H4 (cell line): ENCODE measurements at places on chromosomes 5 and 9. TPM values are rescaled to one million over a fixed set of nuclear protein-coding genes. Genes with fewer than 3 reads are reported as not detected.

GRCh38 chr5:143796125-143796524 is 15.8 kb upstream of the HMHB1 start:
- no peak for DNase-seq

DNA sequence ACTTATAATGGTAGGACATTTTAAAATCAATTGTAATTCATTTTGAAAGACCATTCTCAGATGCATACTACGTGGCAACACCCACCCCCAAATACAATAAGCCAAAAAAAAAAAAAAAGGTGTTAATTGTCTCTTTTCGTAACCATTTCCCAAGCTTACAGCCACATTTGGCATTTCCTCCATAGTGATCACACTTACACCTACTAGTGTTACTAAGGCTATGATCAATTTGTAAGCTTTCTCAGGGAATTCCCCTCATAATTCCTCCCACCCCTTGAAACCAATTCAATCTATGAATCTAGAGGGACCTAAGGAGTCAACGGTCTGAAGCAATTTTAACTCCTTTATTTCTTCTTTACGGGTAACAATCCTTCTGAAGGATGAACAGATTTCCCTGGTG is 40.1 kb downstream of the NR2F1 start:
- DNase-seq = no peak

The SLC6A3 gene
- total RNA-seq = not detected in 2 replicates

The PCDHGA1 gene
- total RNA-seq = 0.51 and 1.6 TPM in 2 replicates

The NEUROG1 gene
- not detected in 2 replicates for total RNA-seq

GRCh38 chr5:10702911-10703491 is 58.0 kb downstream of the DAP start:
- DNase-seq = no peak

The SV2C gene
- 0.04 TPM in 1 of 2 replicates, not detected in the other for total RNA-seq

DNA sequence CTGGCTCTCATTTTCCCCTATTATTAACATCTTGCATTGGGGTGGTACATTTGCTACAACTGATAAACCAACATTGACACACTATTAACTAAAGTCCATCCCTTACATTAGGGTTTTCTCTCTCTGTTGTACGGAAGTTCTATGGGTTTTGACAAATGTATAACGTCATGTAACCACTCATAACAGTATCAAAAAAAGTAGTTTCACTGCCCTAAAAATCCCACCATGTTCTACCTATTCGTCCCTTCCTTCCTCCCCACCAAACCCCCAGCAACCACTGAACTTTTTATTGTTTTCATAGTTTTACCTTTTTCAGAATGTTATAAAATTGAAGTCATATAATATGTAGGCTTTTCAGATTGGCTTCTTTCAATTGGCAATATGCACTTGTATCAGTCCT is 40.1 kb downstream of the MLLT3 start:
- DNase-seq = no peak

DNA sequence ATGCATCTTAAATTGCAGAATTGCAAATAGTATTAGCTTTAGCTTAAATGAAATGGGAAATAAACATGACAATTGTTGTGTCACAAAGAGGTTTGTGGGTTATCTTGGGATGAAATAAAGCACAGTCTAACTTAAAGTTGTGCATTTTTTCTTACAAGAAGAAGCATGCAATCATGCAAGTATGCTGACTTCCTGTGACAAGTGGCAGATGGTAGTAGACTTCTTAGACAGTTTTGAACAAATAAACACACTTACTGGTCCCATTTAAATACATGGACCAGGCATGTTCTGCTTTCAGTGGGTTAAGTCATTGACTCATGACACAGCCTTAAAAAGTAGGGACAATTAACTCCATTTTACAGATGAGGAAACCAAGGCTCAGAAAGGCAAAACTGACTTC is 15.9 kb upstream of the C5orf63 start:
- no peak for DNase-seq

The CENPK gene
- total RNA-seq = 28.8 and 33.0 TPM in 2 replicates

DNA sequence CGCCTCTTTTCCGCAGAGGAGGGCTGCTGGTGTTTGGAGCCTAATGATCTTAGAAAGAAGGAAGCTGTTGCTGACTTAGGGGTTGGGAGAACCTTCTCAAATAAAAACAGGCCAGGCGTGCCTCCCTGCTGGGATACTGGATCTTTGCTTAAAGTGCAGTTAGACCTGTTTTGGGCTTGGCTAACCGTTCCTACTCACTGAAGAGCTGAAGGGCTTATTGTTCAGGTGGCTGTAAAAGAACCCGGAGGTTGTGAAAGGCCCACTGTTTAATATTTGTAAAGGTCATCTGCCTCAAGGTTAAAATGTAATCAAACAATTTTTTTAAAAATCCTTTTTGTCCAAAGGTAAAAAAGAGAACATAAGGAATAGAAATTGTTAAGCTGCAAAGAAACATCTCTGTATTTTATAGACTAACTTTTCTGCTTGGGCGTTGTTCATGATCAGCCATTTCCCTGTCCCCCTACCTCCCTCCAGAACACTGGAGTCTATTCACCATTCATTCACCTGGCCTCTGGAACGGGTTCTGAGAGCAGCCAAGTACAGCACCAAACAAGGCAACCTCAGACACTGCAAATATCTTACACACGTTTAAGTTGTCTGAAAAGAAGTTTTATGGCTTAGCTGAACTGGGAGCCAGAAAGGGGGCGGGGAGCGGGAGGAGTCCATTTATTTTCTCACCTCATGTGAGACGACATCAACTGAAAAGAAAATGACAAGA is 18.6 kb upstream of the MTMR12 start:
- DNase-seq = no peak

DNA sequence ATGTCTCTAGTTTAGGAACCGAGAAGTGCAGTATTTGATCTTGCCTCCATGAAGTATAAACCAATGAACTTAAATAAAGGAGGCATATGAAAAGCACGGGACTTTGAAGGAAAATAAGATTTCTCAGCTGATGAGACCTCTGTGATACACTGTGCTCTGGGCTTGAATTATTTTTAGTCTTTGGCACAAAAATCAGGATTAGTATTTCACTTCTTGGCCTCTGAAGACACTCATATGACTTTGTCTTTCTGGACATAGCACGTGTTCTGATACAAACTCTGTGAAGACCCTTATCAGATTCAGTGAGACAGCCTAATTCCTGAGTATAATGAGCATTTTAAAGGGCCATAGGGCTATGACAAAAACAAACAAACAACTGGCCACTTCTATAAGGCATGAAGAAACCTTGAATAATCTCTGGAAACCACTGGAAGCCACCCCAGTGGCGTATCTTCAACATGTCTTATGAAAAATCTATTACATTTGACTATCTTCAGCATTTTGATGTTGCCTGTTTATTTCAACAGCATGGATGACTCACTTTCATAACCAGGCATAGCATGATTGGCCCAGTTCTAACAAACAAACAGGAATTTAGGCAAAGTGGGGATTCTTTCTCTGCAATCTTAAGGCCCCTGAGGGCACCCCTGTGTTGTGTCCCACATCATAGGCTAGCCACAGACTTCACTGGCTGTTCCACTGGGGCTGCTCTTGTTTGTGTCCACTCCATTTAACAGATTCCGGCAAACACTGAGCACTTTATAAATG is 90.3 kb upstream of the ZNF462 start:
- DNase-seq = peak; percentile 13

DNA sequence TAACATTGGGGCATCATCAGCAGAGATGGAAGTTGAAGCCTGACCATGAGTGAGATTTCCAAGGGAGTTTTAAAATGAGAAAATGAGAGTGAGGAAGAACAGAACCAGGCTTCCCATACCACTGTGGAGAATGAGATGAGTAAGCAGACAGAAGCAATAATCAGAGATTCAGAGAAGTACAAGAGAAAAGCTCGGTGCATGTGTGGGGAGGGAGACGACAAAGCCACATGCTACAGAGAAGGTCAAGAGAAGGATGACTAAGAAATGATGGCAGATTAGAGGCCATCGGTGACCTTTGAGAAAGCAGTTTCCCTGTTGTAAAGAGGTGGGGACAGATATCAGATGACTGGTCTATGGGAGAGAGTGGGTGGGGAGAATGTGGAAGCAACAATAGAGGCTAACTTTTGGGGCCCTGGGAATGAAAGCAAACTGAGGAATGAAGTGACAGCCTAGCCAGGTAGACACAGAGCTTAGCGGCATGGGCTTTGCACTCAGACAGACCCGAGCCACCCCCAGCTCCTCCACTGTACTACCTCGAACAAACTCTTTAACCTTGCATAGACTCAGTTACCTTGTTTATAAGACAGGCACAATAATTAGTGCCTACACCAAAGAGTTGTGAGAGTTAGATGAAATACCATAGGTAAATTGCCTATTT is 207.7 kb downstream of the PIK3R1 start:
- DNase-seq = no peak

GRCh38 chr9:4515958-4516375 is 25.7 kb downstream of the SLC1A1 start:
- no peak for DNase-seq

The SLC34A3 gene
- not detected in 2 replicates for total RNA-seq

DNA sequence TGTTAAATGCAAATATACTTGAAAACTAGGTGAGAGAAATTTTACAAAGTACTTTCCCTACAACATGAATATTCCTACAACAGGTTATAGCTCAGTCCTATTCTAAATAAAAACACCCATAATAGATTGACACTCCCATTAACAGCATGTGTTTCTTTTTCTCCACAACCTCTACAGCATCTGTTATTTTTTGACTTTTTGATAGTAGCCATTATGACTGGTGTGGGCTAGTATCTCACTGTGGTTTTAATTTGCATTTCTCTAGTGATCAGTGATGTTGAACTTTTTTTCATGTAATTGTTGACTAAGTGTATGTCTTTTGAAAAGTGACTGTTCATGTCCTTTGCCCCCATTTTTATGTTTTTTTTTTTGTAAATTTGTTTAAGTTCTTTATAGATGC is 1506.1 kb upstream of the CDH9 start:
- no peak for DNase-seq

The COL27A1 gene
- total RNA-seq = 1.3 and 2.4 TPM in 2 replicates

GRCh38 chr5:16791036-16791705 is 144.9 kb downstream of the MYO10 start:
- peak; percentile 46 for DNase-seq

DNA sequence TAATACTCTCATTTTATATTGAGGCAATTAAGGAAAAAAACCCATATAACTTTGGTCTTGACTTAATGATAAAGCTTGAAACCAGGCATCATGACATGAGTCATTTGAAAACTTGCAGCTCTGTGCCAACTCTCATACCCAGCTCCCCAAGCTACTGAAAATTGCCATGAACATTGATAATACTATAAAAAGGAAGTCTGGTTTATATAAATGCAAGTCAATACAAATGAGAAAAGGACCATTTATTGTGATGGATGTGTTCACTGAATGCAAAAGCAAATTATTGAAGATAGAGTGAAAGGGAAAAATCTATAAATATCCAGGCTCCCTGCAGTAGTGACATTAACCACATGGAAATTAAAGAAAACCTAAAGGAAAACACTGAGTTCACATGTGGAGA is 116.3 kb downstream of the DEPDC1B start:
- no peak for DNase-seq

The SELENOP gene
- 64.2 and 68.9 TPM in 2 replicates for total RNA-seq

- no peak for DNase-seq
These were observed 4.1 kb upstream of the HRH2 start for GRCh38 chr5:175653763-175654162.

DNA sequence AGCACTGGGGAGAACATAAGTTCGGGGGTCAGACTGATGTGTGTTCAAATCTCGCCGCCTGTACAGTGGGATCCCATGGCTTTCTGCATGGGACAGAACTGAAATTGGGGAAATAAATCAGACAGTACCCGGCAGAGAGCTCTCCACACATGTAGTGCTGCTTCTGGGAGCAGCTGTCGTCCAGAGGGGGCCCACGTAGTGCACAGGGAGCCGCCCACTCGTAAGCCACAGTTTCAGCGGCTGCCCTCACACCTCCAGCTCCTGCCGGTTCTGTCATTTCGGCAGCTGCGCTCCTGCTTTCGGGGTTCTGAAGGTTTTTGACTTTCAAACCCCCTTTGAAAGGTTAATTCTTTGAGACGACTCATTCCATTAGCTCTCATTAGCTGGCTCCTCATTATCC is 83.1 kb downstream of the OLFM1 start:
- DNase-seq = no peak

- no peak for DNase-seq
These were observed 24.7 kb downstream of the ARL15 start for GRCh38 chr5:54285686-54286085.

GRCh38 chr5:21219966-21220365 is 1232.0 kb upstream of the CDH18 start:
- no peak for DNase-seq

- no peak for DNase-seq
These were observed 140.9 kb downstream of the PSAT1 start for GRCh38 chr9:78437806-78438205.

GRCh38 chr9:104860263-104860662 is 67.7 kb downstream of the ABCA1 start:
- no peak for DNase-seq
